ENCODE measurements at places on chromosomes 11 and 22. TPM values are rescaled to one million over a fixed set of nuclear protein-coding genes. Genes with fewer than 3 reads are reported as not detected.

- no peaks in the 10 kb centered on the region for H3K4me1 ChIP-seq
- H3K4me3 ChIP-seq = no peak overlapping the region
- no peak overlapping the region for H3K27ac ChIP-seq
- no peaks in the 10 kb centered on the region for H3K36me3 ChIP-seq
- no peak for DNase-seq
- peaks cover 33% of the 10 kb centered on the region for H3K27me3 ChIP-seq
Observed at GRCh38 chr11:107752949-107753822, 41.3 kb upstream of the SLN start.

Gene CAPN5
- 9.5 TPM for total RNA-seq

DNA sequence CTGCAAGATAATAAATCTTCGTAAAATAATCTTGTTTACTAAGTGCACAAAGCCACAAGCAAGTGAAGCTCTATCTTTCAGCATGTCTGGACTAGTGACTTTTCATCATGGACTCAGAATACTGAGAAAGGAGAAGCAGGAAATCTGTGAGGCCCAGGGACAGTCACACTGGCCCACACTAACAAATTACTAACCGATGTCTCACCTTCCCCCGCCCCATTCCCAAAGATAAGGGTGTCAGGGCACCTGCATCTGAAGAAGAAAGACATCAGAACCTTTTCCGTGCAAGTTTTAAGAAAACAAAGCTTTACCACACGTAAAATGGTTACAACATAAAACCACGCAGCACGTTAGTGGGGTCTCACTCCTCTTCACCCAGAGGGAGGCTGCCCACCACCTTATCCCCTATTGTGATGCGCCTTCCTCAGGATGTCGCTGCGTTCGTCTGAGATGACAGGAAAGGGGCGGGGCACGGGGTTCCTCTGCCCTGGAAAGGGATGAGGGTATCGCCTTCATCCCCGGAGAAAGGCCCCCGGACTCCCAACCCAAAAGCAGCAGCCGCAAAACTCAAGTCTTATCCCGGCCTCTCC, 616 bp downstream of the BTBD10 start:
- peak; percentile 53 for DNase-seq
- no peaks in the 10 kb centered on the region for H3K36me3 ChIP-seq
- peak overlapping the region; percentile 98 for H3K27ac ChIP-seq
- no peaks in the 10 kb centered on the region for H3K27me3 ChIP-seq
- H3K4me1 ChIP-seq = peaks cover 56% of the 10 kb centered on the region

Gene RPL27A
- total RNA-seq = 1,430 TPM

- H3K27ac ChIP-seq = no peak overlapping the region
- H3K27me3 ChIP-seq = no peaks in the 10 kb centered on the region
- no peak overlapping the region for H3K4me3 ChIP-seq
- no peak for DNase-seq
- H3K36me3 ChIP-seq = peaks cover 8% of the 10 kb centered on the region
- no peaks in the 10 kb centered on the region for H3K4me1 ChIP-seq
Observed at GRCh38 chr22:48664586-48664985, 1163.1 kb downstream of the BRD1 start.

Gene CALCB
- total RNA-seq = 0.47 TPM

GRCh38 chr11:100715165-100715761, 28.2 kb downstream of the ARHGAP42 start:
- H3K36me3 ChIP-seq = no peaks in the 10 kb centered on the region
- no peak for DNase-seq
- no peaks in the 10 kb centered on the region for H3K4me1 ChIP-seq
- no peak overlapping the region for H3K27ac ChIP-seq
- H3K4me3 ChIP-seq = no peak overlapping the region

DNA sequence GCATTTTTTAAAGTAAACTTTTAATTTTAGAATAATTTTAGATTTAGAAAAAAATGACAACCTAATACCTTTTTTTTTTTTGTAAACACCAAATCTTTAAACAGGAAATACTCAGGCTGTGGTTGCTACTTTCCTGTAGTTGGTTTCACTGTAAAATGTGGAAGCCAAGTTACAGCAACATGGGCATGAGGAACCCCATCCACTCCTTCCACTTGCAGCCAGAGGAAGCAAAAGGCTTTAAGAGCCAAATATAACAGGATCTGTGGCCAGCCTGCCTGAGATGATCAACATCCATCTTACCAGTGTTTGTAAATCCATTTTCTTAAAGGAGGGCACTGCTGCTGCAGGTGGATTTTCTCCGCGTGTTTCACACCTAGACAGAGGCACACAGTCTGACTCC, 66.2 kb downstream of the TNRC6B start:
- peak overlapping the region; percentile 85 for H3K27ac ChIP-seq
- peak overlapping the region; percentile 60 for H3K4me3 ChIP-seq
- no peaks in the 10 kb centered on the region for H3K27me3 ChIP-seq
- H3K36me3 ChIP-seq = no peaks in the 10 kb centered on the region
- H3K4me1 ChIP-seq = peaks cover 85% of the 10 kb centered on the region
- no peak for DNase-seq

Gene ZC3H12C
- total RNA-seq = 0.03 TPM

Gene NRXN2
- total RNA-seq = not detected

GRCh38 chr11:128235426-128235825, 351.9 kb downstream of the ETS1 start:
- no peak overlapping the region for H3K4me3 ChIP-seq
- no peaks in the 10 kb centered on the region for H3K27me3 ChIP-seq
- peaks cover 15% of the 10 kb centered on the region for H3K4me1 ChIP-seq
- DNase-seq = no peak
- H3K27ac ChIP-seq = no peak overlapping the region
- H3K36me3 ChIP-seq = no peaks in the 10 kb centered on the region

- no peak overlapping the region for H3K27ac ChIP-seq
- no peak overlapping the region for H3K4me3 ChIP-seq
- no peaks in the 10 kb centered on the region for H3K27me3 ChIP-seq
- no peak for DNase-seq
- H3K4me1 ChIP-seq = no peaks in the 10 kb centered on the region
Observed at GRCh38 chr11:72856065-72856464, 41.9 kb downstream of the ATG16L2 start.

DNA sequence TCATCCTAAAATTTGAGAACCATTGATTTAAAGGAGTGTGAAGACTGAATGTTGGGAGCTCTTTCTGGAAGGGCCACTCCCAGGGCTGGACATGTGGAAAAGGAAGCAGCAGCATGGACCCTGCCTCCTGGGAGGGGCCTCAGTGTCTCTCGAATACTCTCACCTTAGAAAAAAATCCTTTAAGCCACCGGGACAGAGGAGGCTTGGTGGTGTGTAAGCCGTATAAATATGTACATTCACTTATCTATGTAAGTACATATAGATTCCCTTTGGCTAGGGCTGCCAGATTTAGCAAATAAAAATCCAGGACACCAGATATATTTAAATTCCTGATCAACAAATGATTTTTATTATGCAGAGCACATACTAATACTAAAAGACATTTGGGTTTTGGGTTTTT, 17.6 kb downstream of the NTM start:
- H3K27me3 ChIP-seq = no peaks in the 10 kb centered on the region
- no peak overlapping the region for H3K4me3 ChIP-seq
- no peaks in the 10 kb centered on the region for H3K36me3 ChIP-seq
- no peak overlapping the region for H3K27ac ChIP-seq
- H3K4me1 ChIP-seq = no peaks in the 10 kb centered on the region

- no peaks in the 10 kb centered on the region for H3K36me3 ChIP-seq
- H3K4me1 ChIP-seq = no peaks in the 10 kb centered on the region
- no peaks in the 10 kb centered on the region for H3K27me3 ChIP-seq
- no peak overlapping the region for H3K4me3 ChIP-seq
- DNase-seq = no peak
Observed at GRCh38 chr11:1906611-1907423, 12.7 kb upstream of the TNNT3 start.

- no peaks in the 10 kb centered on the region for H3K27me3 ChIP-seq
- H3K4me3 ChIP-seq = no peak overlapping the region
- H3K36me3 ChIP-seq = peaks cover 24% of the 10 kb centered on the region
- peaks cover 62% of the 10 kb centered on the region for H3K4me1 ChIP-seq
- peak overlapping the region; percentile 38 for H3K27ac ChIP-seq
- DNase-seq = no peak
Observed at GRCh38 chr11:116960930-116961329, 123.5 kb upstream of the APOA1 start.

DNA sequence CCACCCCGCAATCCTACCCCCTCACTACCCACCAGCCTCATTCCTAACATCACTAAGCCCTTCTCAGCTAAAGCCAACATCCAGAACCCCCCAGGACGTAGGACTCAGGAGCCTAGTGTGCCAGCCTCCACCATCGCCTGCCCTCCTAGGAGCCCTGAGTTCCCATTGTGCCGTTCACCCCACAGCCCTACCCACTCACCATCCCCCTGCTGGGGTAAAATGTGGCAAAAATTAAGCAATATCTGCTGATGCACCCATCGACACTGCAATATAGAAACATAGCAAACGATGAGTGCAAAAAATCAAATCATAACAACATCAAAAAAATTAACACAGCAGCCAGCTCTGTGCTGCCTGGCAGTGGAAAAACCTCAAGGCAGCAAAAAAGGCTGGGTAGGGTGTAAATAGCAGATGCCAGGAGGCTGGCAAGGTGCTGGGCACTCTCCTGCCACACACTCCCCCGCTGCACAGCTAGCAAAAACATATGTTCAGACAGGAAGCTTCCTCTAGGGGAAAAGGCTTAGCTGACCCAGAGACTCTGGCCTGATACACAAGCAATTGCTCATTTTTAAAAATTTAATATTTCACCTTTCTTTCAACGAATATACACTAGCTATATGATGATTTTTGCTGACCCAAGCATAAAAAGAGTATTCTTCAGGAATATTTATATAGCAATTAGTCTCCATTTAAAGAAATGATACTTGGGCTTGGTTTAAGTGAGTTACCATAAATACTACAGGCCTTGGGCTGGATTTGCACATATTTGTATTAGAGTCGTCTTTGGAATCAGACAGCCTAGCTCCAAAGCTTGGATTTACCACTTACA, 33.8 kb downstream of the PRDM10 start:
- no peak overlapping the region for H3K4me3 ChIP-seq
- H3K27me3 ChIP-seq = no peaks in the 10 kb centered on the region
- peaks cover 9% of the 10 kb centered on the region for H3K4me1 ChIP-seq
- DNase-seq = no peak
- no peak overlapping the region for H3K27ac ChIP-seq

DNA sequence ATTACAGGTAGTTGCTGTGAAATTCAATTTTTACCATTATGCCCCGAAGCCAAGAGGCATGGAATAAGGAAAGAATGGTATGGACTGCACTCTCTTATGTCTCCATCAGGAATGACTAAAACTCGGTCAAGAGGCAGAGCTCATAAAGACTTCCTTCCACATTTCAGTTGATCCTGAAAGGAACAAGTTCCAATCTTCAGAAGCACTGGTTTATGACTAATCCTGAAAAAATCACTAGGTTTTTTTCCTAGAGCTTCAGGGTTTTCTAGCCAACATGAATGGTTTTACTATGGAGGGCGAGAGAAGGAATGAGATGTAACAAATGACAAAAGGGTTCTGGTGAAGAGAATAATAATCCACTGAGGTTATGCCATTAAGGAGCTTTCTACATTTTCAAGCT, 832.2 kb downstream of the NTM start:
- H3K4me3 ChIP-seq = no peak overlapping the region
- no peak overlapping the region for H3K27ac ChIP-seq
- H3K27me3 ChIP-seq = no peaks in the 10 kb centered on the region
- H3K4me1 ChIP-seq = no peaks in the 10 kb centered on the region

GRCh38 chr11:17490938-17491337, 14.3 kb upstream of the ABCC8 start:
- peaks cover 13% of the 10 kb centered on the region for H3K27me3 ChIP-seq
- DNase-seq = no peak
- H3K36me3 ChIP-seq = no peaks in the 10 kb centered on the region
- no peak overlapping the region for H3K27ac ChIP-seq

- peaks cover 4% of the 10 kb centered on the region for H3K4me1 ChIP-seq
- no peaks in the 10 kb centered on the region for H3K27me3 ChIP-seq
- H3K36me3 ChIP-seq = peaks cover 2% of the 10 kb centered on the region
Observed at GRCh38 chr11:646214-646613, 9.1 kb downstream of the DRD4 start.

DNA sequence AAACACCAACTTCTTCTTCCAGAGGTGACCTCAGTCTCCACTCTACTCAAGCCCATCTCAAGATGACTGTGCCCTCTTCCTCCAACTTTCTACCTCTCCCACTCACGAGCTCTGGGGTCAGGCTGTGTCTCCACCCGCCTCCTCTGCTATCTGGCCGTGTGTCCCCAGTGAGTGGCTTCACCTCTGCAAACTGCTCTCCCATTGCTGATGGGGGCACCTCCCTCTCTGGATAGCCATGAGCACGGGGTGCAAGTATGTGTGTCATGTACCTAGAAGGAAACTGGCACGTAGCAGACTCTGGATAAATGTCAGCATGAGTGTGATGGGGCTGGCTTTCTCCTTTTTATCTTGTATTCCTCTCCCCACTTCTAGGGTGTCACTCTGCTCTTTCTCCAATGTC, 18.3 kb upstream of the RAC2 start:
- peaks cover 33% of the 10 kb centered on the region for H3K4me1 ChIP-seq
- peak overlapping the region; percentile 68 for H3K27ac ChIP-seq
- H3K4me3 ChIP-seq = no peak overlapping the region
- DNase-seq = no peak
- no peaks in the 10 kb centered on the region for H3K36me3 ChIP-seq
- H3K27me3 ChIP-seq = no peaks in the 10 kb centered on the region

Gene IL18BP
- total RNA-seq = 19.6 TPM

- H3K27me3 ChIP-seq = no peaks in the 10 kb centered on the region
- H3K27ac ChIP-seq = no peak overlapping the region
- no peak overlapping the region for H3K4me3 ChIP-seq
- DNase-seq = no peak
- no peaks in the 10 kb centered on the region for H3K4me1 ChIP-seq
Observed at GRCh38 chr11:110272919-110273318, 23.5 kb downstream of the RDX start.

DNA sequence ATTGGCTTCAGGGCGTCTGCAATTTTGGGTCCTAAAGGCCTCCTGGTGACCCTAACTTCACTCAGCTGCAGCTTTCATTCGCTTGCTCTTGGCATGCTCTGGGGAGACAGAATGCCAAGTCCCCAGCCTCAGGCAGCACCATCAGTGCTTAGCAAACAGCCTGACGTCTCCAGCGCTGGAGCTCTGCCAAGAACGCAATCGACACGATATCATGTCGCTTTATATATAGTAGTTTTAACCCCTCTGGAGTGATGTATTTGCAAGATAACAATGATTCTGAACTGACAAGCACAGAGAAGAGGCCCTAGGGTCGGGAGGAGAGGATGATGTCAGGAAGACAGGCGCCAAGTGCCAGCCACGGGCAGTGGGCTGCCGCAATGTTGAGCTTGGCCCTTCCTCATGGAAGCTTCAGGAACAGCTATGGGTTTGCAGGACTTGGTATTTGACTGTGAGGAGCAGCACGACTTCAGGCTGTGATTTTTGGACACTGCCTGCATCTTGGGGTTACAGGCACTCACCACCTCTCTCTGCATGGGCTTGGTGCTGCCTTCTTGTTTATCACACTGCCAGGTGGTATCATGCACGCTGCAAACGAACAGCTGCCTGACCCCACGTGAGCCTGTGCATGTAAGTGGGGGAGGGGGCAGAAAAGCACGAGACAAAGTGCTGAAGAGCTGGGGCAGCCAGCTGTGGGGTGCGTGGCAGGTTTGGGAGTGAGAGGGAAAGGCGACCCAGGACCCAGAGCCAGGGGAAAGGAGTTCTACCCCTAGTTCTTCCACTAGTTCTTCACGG, 26.1 kb downstream of the B3GAT1 start:
- DNase-seq = no peak
- H3K27me3 ChIP-seq = peaks cover 7% of the 10 kb centered on the region
- H3K4me1 ChIP-seq = peaks cover 18% of the 10 kb centered on the region
- no peak overlapping the region for H3K27ac ChIP-seq
- H3K4me3 ChIP-seq = no peak overlapping the region
- H3K36me3 ChIP-seq = no peaks in the 10 kb centered on the region

All from naive thymus-derived CD8-positive, alpha-beta T cell (primary cell).